ENCODE measurements at places on chromosomes 1 and 21.

- DNase-seq = no peak
Observed at GRCh38 chr1:110211496-110212168, 1.5 kb downstream of the KCNC4 start.

DNA sequence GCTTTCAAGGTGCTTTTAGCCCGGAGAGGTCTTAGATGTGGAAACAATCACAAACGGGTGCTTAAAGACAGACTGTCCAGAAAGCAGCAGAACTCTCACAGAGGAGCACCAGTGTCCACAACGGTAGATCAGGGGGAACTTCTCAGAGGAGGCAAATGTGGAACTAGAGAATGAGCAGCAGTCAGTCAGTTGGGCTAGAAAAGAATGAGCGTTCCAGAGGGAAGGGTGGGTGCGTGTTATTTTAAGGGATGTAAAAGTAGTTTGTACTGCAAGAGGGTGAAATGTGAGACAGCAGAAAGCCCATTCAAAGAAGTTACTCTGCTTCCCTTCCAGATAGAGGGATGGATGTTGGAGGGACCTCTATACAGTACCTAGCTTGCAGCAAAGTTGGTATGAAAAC lies 30.9 kb downstream of the RGS5 start:
- DNase-seq = no peak

DNA sequence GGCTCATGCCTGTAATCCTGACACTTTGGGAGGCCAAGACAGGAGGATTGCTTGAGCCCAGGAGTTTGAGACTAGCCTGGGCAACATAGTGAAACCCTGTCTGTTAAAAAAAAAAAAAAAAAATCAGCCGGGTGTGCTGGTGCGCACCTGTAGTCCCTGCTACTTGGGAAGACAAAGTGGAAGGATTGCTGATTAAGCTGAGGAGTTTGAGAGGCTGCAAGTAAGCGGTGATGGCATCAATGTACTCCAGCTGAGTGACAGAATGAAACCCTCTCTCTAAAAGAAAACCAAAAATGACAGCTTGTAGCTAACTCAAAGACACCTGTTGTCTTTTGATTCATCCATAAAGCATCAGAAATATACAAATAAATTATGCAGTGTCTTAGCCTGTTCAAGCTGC lies 31.8 kb downstream of the SIPA1L2 start:
- no peak for DNase-seq

DNA sequence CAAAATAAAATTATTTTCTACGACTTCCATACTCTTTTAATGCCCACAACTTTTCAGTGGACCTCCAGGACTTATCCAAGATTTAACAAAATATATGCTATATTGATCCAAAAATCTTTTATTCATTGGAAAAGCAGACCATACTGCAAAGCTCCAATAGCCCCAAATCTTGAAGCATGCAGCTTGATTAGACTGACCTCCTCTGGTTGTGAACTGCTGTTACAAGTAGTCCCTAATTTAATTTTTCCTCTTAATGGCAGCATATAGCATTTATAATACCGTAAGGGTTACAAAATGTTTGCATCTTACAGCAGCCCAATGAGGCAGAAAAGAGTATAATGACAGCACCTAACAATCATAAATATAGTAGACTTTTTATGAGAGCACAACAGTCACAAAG lies 49.8 kb downstream of the TPR start:
- DNase-seq = no peak

DNA sequence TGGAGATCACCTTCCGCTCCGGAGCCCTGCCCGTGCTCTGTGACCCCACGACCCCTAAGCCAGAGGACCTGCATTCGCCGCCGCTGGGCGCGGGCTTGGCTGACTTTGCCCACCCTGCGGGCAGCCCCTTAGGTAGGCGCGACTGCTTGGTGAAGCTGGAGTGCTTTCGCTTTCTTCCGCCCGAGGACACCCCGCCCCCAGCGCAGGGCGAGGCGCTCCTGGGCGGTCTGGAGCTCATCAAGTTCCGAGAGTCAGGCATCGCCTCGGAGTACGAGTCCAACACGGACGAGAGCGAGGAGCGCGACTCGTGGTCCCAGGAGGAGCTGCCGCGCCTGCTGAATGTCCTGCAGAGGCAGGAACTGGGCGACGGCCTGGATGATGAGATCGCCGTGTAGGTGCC lies 9.6 kb downstream of the SPATA46 start:
- no peak for DNase-seq

DNA sequence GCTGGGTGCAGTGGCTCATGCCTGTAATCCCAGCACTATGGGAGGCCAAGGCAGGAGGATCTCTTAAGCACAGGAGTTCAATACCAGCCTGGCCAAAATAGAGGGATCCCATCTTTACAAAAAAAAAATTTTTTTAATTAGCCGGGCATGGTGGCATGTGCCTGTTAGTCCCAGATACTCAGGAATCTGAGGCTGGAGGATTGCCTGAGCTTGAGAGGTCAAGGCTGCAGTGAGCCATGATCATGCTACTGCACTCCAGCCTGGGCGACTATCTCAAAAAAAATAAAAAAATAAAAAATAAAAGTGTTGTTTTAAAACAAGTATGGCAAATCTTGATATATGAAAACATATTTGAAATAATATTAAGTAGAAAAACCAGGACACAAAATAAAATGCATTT lies 44.4 kb upstream of the CACHD1 start:
- DNase-seq = no peak

- DNase-seq = no peak
Observed at GRCh38 chr1:222331765-222332164, 216.1 kb downstream of the HHIPL2 start.

GRCh38 chr1:230851291-230851691 lies 17.0 kb downstream of the C1orf198 start:
- no peak for DNase-seq

GRCh38 chr21:42582787-42583476 lies 69.3 kb downstream of the SLC37A1 start:
- DNase-seq = peak; percentile 22

- DNase-seq = peak; percentile 86
Observed at GRCh38 chr1:161198194-161198896, 509 bp downstream of the ADAMTS4 start.

GRCh38 chr1:232937741-232938375 lies 12.6 kb upstream of the NTPCR start:
- no peak for DNase-seq

DNA sequence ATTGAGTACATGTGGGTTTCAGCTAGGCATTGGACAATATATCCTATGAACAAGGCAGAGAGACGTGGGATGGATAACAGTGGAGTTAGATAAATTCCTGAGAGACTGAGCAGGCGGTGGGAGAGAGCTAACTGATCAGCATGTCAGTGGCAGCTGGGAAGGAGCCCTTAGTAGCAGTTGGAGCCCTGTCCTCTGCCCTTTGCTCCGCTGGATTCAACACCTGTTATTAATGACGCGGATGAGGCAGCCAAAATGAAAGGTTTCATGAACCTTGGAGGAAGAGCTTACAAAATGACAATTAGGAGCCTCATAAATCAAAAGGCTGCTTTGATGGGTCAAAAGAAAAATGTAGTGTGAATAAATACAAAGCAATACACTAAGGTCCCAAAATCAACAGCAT lies 16.1 kb downstream of the UBIAD1 start:
- no peak for DNase-seq

DNA sequence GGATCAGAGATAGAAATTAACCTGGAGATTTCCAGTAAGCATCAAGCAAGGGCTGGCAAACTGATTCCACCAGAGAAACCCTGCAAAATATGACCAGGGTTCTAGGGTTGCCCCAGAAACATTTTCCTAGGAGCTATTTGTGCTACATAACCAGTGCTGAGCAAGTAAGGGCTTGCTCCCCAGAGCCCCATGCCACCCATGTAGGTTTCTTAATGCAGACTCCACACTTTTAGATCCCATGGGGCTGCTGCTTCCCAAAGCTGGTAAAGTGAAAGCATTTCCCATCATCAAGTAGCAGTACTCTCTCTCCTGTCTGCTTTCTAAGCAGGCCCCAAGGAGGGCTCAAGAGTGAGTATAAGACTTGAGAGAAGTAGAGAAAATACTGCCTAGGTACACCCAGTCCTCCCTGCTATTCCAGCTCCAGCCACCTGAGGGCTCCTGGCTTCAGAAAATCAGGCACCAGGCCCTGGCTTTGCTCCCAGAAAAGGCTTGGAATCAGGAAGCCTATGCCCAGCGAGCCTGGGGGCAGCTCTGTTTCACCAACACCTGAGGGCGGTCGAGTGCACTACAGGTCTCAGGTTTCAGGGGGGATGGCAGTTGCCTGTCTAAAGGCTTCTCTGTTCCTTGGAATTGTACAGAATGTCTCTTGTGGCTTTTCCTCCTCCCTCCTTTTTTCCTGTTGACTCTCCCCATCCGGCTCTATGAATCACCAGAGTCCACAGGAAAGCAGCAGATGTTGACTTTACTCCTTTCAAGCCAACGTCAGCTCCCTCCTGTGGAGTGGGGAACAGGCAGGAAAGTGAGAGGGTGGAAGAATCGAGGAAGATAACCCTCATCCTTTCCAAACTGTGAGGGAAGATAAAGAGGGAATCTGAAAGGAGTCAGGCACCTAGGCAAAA lies 6.2 kb upstream of the ANKRD35 start:
- DNase-seq = peak; percentile 95

DNA sequence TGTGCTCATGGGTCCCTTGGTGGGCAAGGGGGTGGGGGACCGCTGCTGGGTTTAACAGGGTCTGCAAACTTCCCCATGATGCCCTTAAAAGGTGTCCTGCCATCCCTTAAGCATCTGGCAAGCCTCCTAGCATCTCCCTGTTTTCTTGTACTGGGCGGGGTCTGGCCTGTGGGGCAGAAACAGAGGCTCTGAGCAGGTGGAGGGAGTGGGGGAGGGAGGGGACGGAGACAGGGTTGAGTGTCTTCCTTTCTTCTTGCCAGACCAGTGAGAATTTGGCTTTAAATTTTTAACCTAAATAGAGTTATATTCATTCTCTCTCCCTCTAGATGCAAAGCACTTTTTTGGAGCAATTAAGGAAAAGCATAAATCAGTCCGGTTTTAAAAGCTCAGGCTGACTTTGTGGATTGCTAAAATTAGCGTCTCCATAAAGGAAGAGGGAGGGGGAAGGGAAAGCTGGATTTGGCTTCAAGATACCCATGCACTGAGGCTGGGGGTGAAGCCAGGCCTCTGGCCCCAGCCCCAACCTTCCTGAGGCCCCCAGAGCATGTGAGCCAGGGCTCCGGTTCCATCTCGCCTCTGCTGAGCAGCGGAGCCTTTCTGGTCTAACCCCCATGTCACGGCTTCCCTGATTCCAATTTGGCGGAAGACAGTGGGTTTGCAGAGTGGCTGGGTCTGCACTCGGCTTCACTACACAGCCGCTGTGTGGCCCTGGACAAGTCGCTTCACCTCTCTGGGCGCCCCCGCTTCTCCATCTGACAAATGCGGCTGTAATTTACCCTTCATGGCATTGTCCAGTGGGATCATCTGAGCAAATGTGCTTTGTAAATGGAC lies 25.3 kb downstream of the IGSF21 start:
- DNase-seq = no peak

- no peak for DNase-seq
Observed at GRCh38 chr1:236502972-236503639, 20.7 kb upstream of the LGALS8 start.

- no peak for DNase-seq
Observed at GRCh38 chr1:185514311-185514710, 197.3 kb upstream of the IVNS1ABP start.

- DNase-seq = no peak
Observed at GRCh38 chr1:47659146-47659545, 221.3 kb downstream of the FOXD2 start.

DNA sequence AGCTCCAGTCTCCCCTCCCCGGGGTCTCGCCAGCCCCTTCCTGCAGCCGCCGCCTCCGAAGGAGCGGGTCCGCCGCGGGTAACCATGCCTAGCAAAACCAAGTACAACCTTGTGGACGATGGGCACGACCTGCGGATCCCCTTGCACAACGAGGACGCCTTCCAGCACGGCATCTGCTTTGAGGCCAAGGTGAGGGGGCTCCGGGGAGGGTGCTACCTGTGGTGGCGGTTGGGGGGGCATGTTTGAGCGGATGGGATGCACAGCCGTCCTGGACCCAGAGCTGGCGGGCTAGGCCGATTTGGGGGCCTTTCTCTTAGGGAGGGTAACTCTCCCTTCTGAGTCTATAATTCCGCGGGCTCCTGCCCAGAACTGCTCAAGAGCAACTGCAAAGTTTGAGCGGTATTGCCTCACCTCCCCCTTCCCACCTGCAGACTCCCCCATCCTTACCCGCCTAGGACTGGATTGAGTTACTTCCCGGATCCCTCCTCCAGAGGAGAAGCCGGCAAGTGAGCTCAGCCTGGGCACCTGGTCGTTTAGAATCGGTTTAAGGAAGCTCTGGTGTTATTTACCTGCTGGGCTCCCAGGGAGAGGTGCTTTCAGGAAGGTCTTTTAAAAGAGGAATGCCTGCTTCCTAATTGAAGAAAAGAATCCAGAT lies 730 bp downstream of the NOS1AP start:
- DNase-seq = no peak

GRCh38 chr21:43794857-43795256 lies 5.5 kb downstream of the RRP1 start:
- DNase-seq = no peak

DNA sequence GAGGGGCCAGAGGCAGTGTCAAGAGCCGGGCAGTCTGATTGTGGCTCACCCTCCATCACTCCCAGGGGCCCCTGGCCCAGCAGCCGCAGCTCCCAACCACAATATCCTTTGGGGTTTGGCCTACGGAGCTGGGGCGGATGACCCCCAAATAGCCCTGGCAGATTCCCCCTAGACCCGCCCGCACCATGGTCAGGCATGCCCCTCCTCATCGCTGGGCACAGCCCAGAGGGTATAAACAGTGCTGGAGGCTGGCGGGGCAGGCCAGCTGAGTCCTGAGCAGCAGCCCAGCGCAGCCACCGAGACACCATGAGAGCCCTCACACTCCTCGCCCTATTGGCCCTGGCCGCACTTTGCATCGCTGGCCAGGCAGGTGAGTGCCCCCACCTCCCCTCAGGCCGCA lies at the start of gene BGLAP:
BGLAP (plus strand) TSS at position 259 of the 400 bp plus-strand sequence; CDS start at position 307, 48 bp downstream.
- DNase-seq = no peak

- peak; percentile 54 for DNase-seq
Observed at GRCh38 chr1:38098101-38098847, 51.7 kb upstream of the POU3F1 start.

DNA sequence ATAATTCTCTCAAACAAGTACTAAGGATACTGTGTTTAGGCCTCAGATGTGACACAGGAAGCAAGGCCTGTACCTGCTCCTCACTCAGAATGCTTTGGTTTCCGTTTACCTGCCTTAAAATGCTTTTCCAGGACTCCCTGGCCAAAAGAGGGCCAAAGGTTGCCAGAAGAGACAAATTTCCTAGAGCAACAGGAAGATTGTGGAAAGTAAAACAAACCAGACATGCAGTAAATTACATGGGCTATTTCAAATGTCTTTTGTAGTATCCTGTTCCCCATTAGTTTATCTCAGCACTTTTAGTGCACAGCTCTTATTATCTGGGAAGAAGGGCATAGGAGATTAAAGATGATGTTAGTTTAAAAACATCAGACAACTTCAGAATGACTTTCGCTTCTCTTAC lies 280.0 kb downstream of the NFIA start:
- no peak for DNase-seq

- no peak for DNase-seq
Observed at GRCh38 chr1:178188306-178188705, 94.4 kb downstream of the RASAL2 start.

GRCh38 chr21:15592957-15593356 lies 136.8 kb upstream of the USP25 start:
- DNase-seq = no peak

Data from posterior vena cava (tissue), 2 donors.